ENCODE measurements at places on chromosomes 2 and 18.

- no peak for DNase-seq
These were observed 157.7 kb upstream of the SERPINE2 start for GRCh38 chr2:224196810-224197209.

DNA sequence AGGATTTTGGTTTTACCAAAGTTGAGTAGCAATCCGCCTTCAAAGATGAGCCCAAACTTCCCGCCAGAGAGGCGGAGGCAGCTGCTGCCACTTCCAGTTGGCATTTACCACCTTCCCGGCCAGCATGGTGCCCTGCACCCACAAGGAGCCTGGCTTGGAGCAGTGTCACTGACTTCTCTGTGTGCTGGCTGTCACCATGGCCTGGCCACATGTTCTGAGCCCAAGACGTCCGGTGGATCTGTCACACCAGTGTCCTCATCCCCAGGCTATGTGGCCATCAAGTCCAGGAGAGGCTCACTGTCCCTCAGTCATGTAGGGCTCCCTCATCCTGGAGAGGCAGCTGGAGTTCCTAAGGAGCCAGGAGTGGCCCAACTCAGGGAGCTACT, 100.6 kb downstream of the ACKR3 start:
- DNase-seq = no peak

GRCh38 chr2:241159116-241159515, 8.8 kb downstream of the PPP1R7 start:
- no peak for DNase-seq

DNA sequence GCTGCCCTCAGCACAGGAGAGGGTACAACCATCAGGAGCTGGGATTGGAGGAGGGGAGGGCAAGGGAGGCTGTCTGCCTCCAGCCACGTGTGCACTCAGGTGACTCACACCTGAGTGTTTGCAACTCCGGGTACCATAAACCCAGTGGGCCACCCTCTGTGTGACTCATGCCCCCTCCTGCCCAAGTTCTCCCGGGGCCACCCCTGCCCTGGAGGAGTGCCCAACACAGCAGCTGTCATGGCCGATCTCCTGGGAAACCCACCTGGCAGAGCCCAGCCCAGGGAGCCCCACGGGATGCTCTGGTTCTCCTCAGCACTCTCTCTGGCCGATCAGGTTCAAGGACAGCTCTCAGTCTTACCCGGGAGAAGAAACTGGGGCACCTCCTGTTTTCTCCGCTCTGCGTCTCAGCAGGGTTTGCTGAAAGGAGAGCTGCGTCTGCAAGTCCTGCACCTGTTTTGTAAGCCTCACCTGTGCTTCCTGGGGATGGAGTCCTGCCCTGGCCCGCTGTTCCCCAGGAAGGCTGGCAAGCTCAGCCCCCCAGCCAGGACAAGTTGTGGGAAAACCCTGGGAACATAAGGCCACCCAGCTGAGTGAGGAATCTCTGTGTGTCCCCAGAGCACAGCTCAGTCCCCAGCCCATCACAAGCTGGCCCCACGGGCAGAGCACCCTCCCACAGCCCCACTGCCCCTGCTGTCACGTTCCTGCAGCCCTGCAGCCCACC, 44.0 kb upstream of the UBE2F start:
- no peak for DNase-seq

GRCh38 chr2:104790901-104791495, 62.9 kb upstream of the POU3F3 start:
- DNase-seq = no peak

DNA sequence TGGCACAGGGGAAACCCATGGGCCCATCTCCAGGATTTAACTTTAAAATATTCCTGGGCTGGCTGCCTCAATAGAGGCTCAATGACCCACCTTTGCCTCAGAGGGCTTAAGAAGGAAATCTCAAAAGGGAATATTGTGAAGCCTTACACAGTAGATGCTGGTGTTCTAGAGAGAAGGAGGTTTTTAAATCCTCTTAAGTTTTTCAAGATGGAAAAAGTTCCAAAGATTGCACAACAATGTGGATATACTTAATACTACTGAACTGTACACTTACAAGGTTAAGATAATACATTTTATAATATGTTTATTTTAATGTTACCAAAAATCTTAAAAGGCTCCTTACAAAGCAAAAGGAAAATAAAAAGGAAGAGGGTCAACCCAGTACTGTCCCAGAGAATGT, 54.9 kb upstream of the LCLAT1 start:
- DNase-seq = no peak

- DNase-seq = no peak
These were observed 899 bp upstream of the PSTPIP2 start for GRCh38 chr18:46072959-46073358.

- no peak for DNase-seq
These were observed 802.6 kb upstream of the CHAC2 start for GRCh38 chr2:52964916-52965530.

- DNase-seq = no peak
These were observed 200.4 kb downstream of the TMEM247 start for GRCh38 chr2:46679761-46680160.

DNA sequence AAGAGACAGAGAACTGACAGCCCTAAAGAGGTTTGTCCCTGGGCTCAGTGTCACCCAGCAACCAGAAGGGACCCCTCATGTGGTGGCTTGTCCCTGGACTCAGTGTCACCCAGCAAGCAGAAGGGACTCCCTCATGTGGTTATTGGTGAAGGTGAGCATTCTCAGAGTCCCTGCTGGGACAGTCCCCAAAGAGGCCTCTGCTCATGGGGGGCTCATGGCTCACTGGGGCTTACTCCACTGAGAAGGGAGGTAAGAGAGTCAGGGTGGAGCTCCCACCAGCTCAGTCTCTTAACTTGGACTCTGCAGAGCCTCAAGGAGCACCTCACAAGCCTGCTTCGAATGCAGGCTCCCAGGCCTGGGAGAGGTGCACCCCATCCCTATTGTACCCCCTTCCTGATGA, 145.2 kb upstream of the COPS8 start:
- no peak for DNase-seq

- no peak for DNase-seq
These were observed 923 bp downstream of the AMER3 start for GRCh38 chr2:130756053-130756873.

Measured in activated naive CD4-positive, alpha-beta T cell (primary cell).